ENCODE measurements at places on chromosomes 3 and 15.

GRCh38 chr15:72397796-72398588 lies at the start of gene TMEM202:
TMEM202 (plus strand) TSS chr15:72398305; CDS start chr15:72398327, 22 bp downstream.
- DNase-seq, result no peak

- DNase-seq, result no peak
Measured at GRCh38 chr3:32450992-32451659, 51.5 kb downstream of the CMTM6 start.

DNA sequence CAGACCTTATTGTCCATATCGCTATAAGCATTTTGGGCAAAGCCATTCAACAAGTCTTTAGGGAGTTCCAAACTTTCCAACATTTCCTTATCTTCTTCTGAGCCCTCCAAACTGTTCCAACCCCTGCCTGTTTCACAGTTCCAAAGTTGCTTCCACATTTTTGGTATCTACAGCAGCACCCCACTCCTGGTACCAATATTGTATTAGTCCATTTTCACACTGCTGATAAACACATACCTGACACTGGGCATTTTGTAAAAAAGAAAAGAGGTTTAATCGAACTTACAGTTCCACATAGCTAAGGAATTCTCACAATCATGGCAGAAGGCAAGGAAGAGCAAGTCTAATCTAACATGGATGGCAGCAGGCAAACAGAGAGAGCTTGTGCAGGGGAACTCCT lies 834.1 kb upstream of the GBE1 start:
- no peak for DNase-seq

GRCh38 chr15:87628311-87628710 lies 628.2 kb downstream of the NTRK3 start:
- no peak for DNase-seq

DNA sequence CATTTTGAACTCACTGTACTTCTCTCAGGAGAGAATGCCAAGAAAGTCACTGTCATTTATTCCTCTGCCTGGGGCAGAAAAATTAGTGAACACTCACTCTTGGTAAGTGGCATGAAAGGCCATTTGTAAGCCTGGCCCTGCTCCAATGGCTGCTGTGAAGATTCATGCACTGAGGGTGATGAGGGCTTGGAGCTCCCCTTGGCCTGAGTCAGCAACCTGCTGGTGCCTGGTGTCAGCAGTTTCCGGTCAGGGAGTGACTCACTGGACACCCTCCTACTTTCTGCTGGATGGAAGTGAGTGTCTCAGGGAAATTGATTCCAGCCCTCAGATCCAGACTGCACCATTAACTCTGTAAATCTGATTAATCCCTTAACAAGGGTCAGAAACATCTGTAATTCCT lies 37.6 kb downstream of the TRA2B start:
- peak; percentile 98 for DNase-seq

- peak; percentile 95 for DNase-seq
Measured at GRCh38 chr15:32849769-32850668, 132.2 kb downstream of the GREM1 start.

DNA sequence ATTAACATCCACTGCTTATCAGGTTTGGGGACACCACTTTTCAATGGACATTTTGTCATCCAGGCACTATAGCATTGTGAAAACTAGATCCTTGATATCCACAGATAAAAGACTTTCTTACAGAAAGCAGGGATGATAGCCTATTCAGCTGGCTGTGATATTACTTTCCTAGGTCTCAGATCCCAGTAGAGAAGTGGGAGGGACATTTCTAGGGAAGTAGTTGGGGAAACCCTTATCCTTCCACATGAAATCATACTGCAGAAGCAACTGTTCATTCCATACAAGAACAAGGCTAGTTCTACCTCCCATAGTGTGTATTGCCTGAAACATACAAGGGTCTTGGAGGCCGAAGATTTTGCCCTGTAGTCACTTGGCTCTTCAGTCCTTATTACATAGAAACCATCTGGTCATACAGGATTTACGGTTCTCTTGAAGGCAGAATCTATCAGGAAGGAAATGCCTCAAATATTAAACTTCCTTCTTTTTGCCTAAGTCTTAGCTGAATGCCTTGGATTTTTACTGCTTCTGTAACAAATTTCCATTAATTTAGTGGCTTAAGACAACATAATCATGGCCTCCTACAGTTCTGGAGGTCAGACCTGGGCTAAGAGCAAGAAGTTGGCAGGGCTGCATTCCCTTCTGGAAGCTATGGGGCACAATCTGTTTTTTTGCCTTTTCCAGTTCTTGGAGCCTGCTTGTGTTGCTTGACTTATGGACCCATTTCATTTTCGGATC lies 119.4 kb downstream of the ECT2 start:
- DNase-seq, result no peak

GRCh38 chr3:11634081-11634635 lies 9.6 kb downstream of the VGLL4 start:
- DNase-seq, result no peak

- DNase-seq, result peak; percentile 99
Measured at GRCh38 chr3:111071257-111072030, at the start of gene NECTIN3. NECTIN3 (plus strand) TSS chr3:111071816; CDS start chr3:111072018, 202 bp downstream.

- DNase-seq, result peak; percentile 64
Measured at GRCh38 chr3:157089455-157090221, 70.3 kb downstream of the CCNL1 start.

DNA sequence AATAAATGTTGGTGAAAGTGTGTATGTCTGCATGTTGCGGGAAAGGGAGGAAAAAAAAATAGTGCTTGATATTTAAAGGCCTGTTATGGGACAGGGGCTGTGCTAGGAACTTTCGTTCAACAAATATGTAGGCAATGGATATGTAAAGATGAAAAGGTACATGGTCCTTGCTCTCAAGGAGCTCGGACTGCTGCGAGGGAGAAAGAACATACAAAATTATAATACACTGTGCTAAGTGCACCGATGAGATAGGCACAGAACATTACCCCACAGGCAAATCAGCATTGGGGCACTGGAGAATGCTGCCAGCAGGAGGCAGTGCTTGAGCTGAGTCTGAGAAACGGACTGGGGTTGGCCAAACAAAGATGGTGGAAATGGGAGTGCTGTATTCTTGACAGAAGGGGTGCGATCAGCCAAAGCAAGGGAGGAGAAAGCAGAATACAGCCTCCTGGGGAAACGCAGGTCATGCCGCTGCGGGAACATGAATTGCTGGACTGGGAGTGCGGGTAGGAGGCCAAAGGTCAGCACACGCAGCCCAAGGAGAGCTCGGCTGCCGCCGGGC lies 649 bp downstream of the C15orf40 start:
- peak; percentile 69 for DNase-seq

DNA sequence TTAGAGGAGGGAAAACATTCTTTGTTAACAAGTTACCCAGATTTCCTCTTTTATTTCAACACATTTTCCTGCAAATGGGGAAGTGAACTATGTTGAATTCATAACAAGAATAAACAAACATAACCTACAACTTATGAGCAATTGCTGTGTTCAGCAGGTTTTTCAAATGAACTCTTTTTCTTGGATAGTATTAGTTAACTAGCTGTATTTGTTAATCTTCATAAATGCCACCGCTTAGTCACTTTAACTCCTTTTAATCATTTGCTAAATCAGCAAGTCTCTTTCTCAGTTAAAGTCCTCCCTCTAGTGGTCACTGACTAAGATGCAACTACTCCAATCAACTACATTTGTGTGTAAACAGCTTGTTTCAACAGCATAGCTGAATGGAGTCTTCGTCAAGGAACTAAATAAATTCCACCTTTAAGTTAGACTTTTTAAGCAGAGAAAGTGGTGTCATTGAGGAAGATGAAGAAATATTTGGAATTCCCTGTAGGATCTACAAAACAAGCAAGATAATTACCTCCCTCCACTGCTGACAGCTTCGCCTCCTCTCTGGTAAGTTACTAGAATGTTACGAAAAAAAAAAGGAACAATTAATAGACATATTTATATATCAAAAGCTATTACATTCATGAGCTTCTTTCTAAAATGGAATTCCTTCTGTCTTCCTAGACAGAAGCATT lies 1122.0 kb downstream of the ROBO1 start:
- peak; percentile 77 for DNase-seq

DNA sequence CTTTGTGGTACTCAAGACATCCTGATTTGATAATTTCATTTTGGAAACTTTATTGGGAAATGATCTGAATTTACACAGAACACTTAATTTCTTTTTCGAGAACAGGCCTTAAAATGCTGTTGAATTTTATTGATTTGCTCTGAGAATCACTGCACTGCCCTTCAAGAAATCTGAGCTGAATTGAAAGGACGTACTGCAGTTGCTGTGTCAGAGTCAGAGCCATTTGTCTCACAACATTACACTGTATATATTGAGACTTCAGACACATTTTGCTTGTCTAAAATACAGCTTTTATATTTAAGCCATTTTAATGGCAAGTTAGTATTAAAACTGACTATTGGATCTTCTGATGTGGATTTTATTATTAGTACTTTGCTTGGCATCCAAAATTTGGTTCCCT lies 504.1 kb downstream of the NLGN1 start:
- no peak for DNase-seq

All from ELR (cell line).